NCI-H446 (cell line): ENCODE measurements at places on chromosomes 7 and 10.
A peak's percentile ranks its signal among the peaks of the same experiment; 100 is the strongest.

- peak; percentile 80 for DNase-seq
Observed at GRCh38 chr7:34837801-34838201, 179.8 kb downstream of the NPSR1 start.

DNA sequence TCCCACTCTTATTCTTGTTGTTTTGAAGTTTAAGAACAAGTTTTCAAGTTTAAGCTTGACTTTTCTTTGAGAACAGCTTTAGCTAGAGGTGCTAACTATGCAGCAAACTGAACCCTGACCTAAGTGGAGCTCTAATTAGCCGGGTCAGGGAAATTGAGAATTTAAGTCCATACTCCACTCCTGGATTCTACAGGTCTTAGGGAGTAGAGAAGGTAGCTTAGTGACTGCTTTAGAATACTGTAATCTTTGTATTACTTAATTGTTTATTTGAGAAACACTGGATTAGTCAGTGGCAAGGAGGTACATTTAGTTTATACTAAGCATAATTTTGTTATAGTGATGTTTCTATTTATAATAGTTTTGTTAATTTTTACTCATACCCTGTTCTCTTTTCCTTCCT, 74.6 kb upstream of the STRIP2 start:
- DNase-seq, result no peak

- DNase-seq, result no peak
Observed at GRCh38 chr10:42242135-42242805, 396.1 kb downstream of the ZNF33B start.

GRCh38 chr10:126129026-126129425, 232.7 kb downstream of the FANK1 start:
- DNase-seq, result no peak

DNA sequence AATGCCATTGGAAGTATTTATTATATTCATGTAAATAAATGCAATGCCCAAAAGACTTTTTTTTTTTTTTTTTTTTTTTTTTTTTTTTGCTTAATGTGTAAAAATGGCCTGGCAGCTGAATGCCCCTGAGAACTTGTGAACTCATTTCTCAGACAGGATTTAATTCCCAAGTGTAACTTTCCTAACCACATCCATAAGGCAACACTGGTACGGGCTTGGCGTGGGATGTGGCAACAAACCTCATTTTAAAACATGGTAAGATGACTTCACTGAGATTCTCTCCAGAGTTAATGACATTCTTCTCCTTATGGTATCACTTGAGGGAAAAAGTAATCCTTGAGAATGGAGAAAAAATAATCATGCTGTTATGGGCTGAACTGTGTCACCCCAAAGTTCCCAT, 150.4 kb downstream of the DGKI start:
- no peak for DNase-seq

- DNase-seq, result no peak
Observed at GRCh38 chr10:77983384-77984341, 45.7 kb downstream of the POLR3A start.

DNA sequence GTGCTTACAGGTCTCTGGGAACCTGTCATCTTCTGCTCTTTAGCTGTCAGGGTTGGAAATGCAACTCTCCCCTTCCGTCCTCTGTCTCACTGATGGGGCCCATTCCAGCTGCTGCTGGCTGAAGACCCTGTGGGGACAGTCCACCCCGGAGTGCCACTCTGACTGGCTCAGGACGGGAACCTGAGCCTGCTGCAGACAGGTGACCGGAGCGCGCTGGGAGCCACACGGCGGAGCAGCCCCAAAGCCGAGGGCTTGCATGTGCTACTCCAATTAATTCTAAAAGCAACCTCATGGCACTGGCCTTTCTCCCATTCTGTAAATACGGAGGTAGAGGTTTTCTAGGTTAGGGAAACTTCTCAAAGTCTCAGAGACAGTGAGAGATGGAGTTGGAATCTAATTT, 223.5 kb upstream of the PITRM1 start:
- DNase-seq, result no peak

DNA sequence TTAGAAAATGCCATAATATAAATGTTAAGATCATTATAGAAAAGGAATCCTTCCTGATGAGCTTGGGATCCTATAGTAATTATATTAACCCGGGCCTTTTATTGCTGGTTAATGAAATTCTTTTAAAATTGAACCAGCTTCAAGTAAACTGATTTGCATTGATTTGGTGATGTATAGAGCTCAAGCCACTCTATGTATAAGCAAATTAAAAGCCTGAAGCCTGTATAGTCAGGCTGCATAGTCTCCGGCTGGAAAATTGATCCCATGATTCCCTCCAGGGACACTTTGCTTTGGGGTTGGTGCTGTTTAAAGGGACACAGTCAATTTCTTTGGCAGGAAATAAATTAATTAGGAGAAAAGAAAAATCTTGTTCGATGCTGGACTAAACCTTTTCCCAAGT, 199.1 kb downstream of the HERPUD2 start:
- no peak for DNase-seq

DNA sequence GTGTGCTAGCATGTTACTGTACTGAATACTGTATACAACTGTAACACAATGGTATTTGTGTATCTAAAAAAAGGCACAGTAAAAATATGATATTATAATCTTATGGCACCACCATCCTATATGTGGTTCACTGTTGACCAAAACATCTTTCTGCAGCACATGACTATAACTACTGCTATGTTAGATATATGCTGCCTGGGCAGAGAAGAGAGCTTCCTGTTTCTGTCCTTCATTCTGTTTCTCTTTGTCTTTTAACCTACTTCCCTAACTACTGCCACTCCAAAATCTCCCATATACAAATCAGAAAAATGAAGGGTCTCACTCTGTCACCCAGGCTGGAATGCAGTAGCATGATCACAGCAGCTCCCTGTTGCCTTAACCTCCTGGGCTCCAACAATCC, 8.8 kb upstream of the FGL2 start:
- DNase-seq, result no peak

DNA sequence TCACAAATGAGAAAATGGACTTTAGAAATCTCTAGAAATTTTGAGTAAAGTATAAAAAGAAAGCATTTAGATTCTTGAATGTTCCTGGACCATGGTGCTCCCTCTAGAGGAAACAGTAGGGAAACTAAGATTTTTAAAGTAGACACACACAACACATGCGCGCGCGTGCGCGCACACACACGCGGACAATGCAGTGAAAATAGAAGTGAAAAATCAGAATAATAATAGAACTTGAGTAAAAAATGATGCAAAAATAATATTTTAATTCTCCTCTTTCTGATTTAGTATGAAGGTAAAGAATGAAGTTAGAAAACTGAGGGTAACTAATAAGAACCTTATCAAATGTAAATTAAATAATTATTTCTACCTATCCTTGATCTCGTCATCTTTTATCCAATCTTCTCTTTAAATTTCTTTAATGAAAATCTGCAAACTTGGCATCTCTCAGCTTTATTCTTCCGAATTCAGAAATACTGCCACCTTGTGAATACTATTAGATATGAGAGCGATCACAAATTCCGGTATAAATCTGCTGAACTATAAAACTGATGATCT, 117.0 kb upstream of the AMPH start:
- peak; percentile 37 for DNase-seq

- no peak for DNase-seq
Observed at GRCh38 chr10:110016039-110016438, 8.3 kb downstream of the ADD3 start.

- no peak for DNase-seq
Observed at GRCh38 chr10:58210160-58210559, 57.5 kb downstream of the IPMK start.

DNA sequence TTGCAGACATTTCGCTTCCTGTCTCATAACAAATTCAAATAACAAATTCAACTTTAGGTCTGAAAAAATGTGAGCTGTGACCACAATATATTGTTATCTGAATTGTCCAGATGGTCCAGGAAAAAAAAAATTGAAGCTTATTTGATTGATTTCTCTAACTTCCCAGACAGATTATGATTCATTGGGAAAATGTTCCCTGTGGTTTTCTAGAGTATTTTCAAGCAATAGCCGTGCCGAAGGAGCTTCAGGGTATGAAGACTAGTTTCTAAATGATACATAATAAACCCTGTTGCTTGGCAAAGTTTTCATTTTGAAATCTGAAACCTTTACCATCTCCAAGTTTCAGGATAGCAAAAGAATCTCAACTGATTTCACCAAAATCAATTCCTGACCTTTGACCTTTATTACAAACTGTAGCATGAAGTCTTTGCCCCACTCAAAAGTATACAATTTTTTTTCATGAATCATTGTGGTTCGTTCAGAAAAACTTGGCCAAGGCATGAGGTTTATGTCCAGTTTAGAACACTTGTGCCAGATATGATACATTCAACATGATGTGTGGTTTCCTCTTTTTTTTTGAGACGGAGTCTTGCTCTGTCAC, 109.9 kb downstream of the JCAD start:
- DNase-seq, result no peak

- DNase-seq, result no peak
Observed at GRCh38 chr7:120332433-120332832, 59.5 kb downstream of the KCND2 start.

GRCh38 chr10:96556003-96556402, 30.8 kb downstream of the TM9SF3 start:
- no peak for DNase-seq

GRCh38 chr10:15879058-15879457, 18.8 kb upstream of the MINDY3 start:
- DNase-seq, result peak; percentile 55

- DNase-seq, result no peak
Observed at GRCh38 chr7:116443101-116443523, 56.4 kb upstream of the CAV2 start.

DNA sequence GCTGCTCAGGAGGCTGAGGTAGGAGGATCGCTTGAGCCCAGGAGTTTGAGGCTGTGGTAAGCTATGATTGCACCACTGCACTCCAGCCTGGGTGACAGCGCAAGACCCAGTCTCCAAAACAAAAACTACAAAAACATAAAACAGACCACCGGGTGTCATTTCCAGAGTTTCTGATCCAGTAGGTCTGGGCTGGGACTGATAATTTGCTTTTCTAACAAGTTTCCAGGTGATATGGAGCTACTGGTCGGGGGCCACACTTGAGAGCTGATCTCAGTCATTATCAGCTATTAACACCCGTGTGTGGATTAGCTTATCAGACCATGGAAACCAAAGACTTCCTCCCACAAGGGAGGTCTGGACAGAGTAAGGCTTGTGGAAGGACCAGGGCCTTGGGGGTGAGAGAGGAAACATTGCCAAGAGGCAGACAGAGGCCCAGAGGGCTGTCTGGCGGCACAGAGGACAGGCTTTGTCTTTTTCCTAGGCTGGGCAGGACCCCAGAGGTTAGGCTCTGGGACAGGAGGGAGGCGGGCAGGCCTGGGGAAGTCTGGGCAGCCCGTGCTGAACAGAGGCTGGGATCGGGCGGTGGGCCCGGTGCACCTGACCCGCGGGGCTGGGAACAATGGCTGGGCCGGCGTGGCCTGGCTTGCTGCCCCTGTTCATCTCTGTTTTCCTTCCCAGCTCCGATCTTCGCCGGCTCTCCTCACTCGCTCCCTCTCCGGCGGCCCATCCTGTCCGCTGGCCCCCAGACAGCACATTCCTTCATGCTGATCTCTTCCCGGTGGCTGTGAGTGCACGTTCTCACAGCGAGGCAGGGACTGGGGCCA, 25.2 kb downstream of the TMEM270 start:
- no peak for DNase-seq

DNA sequence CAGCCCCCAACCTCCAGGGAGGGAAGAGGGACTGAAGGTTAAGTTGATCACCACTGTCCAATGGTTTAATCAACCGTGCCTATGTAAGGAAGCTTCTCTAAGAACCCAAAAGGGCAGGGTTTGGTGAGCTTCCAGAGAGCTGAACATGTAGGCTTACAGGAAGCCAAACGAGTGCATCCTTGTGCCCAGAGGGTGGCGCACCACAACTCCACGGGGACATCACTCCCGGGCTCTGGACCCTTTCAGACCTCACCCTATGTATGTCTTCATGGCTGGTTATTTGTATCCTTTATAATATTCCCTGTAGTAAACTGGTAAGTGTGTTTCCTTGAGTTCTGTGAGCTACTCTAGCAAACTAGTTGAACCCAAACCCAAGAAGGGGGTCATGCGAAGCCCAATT, 11.5 kb upstream of the NFKB2 start:
- DNase-seq, result no peak

DNA sequence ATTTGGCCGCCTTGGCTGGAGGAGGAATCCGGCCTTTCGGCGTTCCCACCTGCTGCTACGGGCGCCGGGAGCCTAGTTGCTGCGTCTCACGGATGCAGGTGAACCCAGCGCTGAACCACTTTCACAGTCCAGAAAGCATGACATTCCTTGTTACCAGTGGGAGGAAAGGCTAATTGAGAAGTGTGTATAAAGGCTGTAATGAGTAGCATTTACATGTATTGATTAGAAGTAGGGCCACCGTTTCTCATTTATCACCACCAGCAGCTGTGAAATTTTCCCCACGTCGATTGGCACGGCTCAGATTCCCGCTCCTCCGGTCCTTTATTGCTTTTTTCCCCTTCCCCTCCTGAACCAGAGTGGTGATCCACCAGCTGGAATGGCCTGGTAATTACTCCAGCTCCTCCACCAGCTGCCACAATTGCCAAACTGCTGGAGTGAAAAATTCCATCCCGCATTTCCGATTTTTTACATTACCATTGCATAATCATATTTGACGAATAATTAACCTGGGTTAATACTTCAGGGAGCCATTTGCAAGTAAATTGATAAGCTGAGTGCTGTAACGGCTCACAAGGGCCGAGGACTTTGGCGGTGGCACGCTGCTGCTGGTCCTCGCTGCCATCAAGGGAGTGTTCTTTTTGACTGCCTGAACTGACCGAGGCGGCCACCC, 153.3 kb downstream of the POU6F2 start:
- no peak for DNase-seq
